ENCODE measurements at places on chromosomes 7 and 10.

DNA sequence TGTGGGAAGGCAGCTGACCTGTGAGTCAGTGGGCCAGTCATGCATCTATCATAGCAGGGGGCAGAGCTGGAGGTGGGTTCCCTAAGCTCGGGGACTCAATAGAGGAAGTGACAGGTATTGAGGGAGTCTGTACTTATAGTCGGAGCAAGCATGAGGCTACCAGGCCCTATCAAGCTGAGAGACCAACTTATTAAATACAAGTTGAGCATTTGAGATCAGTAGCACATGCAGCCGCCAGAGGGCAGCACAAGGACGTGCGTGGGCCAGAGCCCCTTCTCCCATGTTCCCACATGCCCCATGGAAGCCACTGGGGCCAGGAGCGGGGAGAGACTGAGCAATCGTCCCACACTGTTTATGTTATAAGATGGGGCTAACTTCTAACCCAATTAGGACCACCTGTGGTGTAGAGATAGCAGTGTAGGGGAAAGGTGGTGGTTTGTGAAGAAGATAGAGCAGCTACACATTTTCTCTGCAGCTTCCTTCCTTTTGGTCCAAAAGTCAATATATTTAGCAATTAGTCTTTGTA lies 13.0 kb upstream of the STK31 start:
- DNase-seq = peak; percentile 18

DNA sequence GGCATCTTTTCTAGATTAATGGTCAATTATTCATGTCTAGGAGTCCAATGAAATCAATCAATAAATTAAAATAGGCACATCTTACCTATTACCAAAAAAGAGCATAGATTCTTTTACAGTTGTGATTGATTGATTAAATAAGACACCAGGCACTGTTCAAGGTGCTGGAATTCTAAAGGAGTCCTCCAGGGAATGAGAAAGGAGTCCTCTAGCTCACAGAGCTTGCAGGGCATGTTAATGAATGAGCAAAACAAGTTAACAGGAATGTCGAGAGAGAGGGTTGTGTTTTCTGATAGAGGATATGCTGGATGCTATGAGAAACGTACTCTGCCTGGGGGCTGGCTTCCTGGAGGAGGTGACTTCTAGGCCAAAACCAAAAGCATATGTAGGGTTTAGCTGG lies 191.4 kb downstream of the BMPER start:
- no peak for DNase-seq

DNA sequence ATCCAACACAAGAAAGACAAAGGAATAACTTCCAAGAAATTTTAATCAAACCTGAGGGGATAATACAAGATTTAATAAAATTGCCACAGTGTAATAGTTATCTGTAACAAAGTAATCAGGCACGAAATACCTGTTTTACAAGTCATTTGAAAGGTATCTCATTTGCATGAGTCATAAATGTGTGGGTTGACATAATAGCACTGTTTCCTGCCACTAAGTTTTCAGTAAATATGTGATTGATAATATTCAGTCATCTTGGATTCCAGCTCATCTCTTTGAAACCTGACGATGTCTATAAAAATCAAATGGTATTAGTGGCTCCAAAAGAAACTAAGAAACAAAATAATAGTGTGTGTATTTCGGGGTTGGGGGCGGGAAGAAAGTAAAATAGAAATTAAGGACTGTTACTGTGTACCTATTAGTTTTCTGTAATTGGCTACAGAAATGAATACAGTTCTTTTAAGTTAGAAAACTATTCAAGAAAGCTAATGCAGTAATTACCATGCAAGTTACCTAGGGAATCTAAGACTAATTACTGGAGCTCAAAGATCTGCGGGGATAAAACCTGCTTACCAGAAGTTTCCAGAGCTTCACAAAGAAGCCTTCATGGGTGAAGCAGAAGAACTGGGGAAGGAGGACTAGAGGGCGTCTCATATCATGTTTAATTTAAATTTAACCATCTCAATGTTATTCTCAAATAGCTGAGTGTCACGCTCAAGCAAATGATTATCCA lies 100.7 kb downstream of the ST8SIA6 start:
- no peak for DNase-seq

GRCh38 chr10:19847321-19847720 lies 31.1 kb downstream of the PLXDC2 start:
- DNase-seq = no peak

GRCh38 chr7:139958599-139959284 lies 104.0 kb downstream of the PARP12 start:
- no peak for DNase-seq

DNA sequence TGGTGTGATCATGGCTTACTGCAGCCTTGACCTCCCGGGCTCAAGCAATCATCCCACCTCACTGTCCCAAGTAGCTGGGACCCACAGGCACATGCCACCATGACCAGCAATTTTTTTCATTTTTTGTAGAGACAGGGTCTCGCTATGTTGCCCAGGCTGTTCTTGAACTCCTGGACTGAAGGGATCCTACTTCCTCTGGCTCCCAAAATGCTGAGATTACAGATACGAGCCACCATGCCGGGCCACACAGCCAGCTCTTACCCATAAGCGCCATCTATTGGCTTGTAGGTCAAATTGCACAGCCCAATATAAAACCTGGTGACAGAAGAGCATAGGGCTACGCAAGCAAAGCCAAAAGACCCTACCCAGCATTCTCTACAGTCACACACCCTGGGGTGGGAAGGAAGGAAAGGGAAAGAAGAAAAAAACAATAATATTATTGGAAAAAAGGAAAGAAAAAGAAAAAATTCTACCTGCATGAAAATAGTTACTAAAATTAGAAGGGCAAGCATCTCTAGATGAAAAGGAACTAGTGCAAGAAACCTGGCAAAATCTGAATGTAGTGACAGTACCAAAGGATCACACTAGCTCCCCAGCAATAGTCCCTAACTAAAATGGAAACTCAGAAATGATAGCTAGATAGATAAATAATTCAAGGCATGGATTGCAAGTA lies 29.4 kb upstream of the AMPH start:
- no peak for DNase-seq

DNA sequence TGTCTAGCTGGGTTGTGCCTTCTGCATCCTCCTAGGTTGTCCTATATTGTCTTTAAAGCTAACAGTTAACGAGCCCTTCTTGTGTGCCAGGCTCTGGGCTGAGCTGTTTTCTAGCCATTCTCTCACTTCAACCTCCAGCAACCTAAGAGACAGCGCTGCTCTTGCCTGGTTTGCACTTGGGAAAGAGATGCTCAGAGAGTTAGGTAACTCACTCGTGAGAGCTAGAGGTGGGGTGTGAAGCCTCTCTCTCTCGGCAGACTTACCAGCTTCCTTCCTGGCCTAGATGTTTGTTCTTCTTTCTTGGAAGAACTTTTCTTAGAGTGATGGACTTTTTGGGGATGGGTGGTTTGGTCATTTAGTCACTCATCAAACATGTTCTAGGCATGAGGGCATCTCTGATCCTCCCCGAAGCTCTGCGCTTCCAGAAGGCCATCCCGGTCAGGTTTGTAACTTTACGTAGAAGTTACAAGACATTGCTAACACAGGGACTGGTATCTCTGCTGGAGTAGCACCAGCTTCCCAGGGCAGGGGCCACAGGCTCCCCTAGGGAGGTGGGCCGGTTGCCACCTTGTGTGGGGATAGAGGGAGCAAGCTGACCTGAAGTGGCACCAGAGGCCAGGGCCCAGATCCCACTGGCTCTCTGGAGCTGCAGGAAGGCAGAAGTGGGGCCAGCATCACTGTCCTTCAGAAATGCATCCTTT lies 14.3 kb downstream of the TSPAN15 start:
- DNase-seq = no peak

DNA sequence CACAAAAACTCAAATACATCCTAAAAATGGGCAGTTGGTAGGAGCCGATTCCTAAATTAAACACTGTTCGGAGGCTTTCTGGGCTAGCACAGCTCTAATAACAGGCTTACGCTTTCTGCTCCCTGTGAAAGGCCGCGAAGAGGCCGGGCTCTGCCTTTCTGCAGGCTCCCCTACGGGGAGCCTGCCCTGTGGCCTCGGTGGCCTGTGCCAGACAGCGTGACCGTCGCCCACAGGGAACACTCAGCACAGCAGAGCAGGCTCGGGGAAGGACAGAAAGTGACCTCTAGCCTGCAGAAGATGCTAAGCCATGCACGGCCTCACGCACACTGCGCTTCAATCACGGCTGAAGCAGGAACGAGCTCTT lies 64.2 kb downstream of the DIP2C start:
- no peak for DNase-seq

- no peak for DNase-seq
Measured at GRCh38 chr10:127826154-127826725, 66.5 kb downstream of the CLRN3 start.

DNA sequence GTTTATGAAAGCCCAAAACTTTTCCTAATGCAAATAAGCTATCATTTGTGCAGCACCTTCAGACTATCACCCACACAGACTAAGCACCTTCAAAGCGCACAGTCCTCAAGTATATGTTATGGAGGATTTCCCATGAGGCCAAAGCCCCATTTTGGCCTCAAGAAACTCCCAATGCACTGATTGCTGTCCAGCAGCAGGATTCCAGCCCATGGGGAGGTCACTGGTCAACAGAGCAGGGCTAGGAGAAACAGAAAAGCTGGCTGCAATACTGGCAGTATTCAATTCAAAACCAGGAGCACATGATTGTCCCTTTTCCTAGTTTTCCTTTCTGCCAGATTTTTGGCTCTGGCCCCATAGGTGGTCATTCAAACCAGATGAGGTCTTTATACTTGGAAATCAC lies 24.5 kb upstream of the KIAA1217 start:
- no peak for DNase-seq

GRCh38 chr10:79139124-79139835 lies 70.5 kb downstream of the ZMIZ1 start:
- DNase-seq = no peak

- DNase-seq = no peak
Measured at GRCh38 chr7:107414198-107414597, 55.7 kb upstream of the GPR22 start.

DNA sequence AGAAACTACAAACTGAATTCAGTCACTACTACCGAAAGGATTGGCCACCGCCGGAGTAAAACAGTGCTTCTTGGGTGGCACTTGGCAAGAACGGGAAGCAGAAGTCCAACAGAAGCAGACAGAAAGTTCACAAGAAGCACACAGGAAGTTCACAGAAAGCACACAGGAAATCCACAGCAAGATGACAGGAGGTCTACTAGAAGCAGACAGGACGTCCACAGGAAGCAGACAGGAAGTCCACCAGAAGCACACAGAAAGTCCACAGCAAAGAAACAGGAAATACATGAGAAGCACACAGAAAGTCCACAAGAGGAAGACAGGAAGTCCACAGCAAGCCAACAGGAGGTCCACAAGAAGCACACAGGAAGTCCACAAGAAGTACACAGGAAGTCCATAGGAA lies 399.2 kb upstream of the AUTS2 start:
- DNase-seq = no peak

DNA sequence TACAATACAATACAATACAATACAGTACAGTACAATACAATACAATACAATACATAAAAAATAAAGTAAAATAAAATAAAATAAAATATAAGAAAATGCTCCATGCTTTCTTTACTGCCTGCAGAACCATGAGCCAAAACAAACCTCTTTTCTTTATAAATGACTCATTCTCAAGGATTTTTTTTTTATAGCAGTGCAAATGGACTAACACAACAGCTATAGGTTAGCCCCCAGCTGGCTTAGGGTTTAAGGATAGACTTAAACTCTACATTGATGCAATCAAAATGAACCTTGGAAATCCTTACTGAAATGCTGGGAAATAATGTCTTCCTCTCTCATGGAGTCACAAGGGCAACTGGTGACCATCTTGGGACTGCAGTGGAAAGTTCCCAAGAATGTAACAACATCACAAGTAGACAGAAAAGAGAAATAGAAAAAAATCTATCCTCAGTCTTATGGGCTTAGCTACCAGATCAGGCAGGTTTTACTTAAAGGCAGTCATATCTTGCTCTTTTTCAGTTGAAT lies 348.9 kb downstream of the ARL4A start:
- no peak for DNase-seq

DNA sequence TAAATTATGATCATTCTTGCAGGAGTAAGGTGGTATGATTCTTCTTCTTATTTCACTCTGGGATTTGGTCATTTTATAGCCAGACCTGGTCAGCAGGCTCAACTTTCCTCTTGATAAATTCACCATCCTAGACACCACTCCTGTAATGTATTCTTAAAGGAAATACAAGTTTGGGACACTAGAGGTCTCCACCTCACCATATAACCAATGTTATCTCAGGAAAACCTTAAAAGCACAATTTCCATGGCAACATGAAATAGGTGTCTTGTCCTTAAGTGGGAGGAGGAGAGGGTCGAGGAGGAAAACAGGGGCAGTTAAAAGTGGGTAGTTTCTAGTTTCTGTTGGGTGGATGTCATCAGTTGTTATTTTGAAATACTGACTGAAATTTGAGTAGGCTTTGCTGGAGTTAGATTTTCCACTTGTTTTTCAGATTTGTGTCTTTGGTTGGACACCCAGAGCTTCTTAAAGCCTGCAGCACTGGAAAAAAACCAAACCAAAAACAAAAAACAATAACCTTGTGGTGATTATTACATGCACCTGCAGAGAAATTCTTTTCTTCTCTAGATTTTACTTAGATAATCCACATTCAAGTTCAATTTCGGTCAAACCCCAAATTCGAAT lies 163.1 kb downstream of the PRKCQ start:
- no peak for DNase-seq

DNA sequence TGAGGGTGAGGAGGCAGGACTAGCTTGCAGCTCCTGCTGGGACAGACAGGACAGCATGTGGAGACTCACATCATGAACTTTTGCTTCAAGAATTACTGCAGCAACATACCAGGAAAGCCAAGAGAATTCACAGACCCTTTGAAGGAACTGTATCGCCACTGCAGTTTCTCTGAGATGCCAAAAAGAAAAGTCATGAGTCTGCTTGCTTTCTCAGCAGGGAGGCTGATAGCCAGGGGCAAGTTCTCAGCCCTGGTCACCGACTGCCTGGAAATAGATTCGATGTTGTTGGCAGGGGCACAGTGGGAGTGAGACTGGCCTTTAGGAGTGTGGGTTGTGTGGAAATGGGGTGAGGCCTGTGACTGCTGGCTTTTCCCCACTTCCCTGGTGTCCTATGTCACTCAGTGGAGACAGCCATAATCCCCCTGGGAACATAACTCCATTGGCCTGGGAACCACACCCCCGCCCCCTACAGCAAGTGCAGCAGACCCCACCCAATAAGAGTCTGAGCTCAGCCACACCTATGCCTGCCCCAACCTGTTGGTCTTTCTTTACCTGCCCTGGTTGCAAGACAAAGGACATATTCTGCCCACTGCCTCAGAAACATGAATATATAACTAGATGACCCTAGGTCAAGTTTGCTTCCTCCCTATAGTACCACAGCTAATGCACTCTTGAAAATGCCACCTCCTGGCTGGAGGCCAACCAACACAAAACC lies 1.6 kb upstream of the SAMD9 start:
- DNase-seq = no peak

DNA sequence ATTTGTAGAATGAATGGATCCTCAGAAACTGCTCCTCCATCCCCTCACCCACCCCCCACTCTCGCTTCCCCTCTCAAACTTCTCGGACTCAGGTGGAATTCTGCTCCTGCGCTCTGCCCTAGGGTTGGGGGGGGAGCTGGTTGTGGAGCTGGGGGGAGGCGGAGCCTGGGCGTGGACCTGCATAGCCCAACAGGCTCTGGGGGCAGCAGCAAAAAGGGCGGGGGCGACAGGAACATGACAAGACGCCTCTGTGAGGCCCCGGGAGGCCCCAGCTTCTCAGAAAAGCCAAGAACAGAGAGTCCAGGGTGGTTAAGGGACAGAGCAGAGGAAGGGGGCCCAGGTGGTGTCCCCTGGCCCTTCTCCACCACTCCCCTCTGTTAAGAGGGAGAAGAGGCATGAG lies 3.5 kb downstream of the TSC22D4 start:
- no peak for DNase-seq

GRCh38 chr7:64515330-64515729 lies 47.5 kb downstream of the ZNF680 start:
- DNase-seq = no peak

GRCh38 chr7:95871075-95871848 lies 98.9 kb downstream of the DYNC1I1 start:
- DNase-seq = no peak

Data from activated T-helper 1 cell treated with anti-CD3 and anti-CD28 coated beads, Interleukin-2, amount 50 U/mL, for 16 hours (primary cell).